ENCODE measurements at places on chromosomes 3 and 15.

DNA sequence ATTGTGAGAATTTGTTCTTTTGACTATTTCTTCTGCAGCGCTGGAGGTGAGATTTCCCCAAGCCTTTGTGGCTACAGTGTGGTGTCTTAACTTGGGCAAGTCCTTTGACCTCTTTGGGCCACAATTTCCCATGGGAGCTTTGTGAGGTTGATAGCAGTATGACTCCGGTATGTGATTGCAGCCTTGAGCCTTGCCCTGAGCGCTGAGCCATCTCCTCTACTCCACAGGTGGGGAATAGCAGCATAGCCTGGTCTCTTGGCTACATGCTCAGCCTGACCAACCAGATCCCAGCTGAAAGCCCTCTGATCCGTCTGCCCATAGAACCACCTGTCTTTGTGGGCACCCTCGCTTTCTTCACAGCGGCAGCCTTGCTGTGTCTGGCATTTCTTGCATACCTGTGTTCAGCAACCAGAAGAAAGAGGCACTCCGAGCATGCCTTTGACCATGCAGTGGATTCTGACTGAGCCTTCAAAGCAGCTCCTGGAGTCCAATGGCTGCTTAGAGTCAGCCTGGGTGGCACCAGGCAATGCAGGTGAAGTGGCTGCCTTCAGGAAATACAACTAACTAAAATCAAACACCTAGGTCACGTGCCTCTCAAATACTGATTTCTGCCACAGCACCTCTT, 30.0 kb upstream of the RPL14 start:
- DNase-seq, result no peak

DNA sequence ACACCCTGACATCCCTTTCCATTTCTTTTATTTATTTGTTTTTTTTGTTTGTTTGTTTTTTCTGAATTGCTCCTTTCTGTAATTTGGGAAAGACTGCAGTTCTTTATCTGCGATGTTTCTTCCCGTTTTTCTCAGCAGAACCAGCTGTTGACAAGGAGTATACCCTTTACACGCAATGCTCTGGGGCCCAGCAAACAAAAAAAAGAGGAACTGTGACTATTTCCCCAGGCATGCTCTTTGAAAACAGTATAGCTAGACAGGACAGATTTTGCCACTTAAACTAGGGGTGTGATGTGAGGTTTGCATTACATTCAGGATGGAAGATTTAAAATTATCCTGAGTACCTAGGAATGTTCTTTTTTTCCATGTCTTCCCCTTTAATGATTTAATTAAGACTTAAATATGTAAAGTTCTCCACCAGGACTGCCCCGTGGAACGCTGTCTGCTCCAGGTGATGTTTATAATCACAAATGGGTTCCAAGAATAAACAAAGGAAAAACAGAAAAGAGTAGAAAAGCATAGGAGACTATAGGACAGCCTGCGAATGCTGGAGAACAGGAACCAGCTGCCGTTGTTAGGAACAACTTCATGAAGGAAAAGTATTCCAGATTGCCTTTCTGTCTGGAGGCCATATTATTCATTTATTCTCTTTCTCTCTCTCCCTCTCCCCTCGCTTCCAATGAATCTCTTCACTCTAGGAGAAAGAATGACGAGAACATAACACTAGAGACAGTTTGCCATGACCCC, 43.3 kb downstream of the TGFBR2 start:
- DNase-seq, result no peak

DNA sequence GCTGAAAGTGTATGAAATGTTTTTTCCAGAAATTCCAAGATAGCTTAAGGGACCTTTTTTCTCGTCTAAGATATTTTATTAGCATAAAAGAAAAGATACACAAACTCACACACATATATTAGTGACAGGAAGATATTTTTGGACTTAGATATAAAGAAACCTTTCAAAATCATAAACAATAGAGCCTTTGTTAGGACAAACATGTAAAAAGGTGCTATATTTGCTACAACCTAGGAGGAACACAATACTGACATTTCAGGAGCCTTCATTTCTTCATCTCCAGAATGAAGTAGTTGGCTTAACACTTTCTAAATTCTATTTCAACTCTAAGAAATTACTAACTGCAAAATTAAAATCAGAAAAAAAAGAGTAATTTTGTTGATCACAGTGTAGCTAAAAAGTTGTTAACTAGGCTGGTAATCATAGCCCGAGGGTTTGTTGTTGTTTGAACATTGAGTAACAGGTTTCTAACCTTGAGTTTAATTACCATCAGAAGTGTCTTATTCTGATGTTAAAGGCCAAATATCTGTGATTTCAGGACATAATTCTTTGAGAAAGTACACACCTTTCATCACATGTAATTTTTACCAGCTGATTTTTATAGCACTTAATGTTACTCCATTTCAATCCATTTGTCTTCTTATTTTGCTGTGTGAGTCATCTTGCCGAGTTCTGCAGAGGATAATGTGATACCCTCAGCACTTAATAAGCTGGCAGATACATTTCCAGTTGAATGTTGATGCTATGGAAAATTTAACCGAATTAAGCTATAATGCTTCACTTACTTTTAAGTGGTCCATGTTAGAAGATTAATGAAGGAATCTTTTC, 97.3 kb downstream of the MBNL1 start:
- no peak for DNase-seq

DNA sequence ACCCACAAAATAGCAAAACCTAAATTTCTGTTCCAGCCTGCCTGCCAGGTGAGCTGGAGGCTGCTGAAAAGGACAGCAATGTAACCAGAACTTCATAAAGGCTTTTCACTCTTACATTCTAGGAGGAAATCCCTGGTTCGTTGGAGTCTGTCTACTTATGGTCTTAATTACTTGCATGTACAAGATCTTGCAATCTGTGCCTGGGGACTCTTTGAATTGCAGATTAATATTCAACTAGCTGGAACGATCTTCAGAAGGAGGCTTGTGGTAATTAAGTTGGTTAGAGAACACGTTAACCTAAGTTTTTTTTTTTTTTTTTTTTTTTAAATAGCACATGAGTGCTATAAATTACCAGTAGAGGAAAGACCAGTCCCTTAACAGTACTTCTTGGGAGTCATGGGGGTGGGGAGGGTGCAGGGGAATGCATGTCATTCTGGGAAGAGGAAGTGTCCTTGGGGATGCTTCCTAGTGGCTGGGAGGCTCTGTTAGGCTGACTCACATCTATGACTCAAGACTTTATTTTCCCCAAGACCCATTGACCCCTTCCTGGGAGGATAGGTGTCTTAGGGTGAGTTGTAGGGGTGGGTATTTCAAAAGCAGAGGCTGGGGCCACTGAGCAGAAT, 139.8 kb downstream of the RAB11A start:
- DNase-seq, result no peak

DNA sequence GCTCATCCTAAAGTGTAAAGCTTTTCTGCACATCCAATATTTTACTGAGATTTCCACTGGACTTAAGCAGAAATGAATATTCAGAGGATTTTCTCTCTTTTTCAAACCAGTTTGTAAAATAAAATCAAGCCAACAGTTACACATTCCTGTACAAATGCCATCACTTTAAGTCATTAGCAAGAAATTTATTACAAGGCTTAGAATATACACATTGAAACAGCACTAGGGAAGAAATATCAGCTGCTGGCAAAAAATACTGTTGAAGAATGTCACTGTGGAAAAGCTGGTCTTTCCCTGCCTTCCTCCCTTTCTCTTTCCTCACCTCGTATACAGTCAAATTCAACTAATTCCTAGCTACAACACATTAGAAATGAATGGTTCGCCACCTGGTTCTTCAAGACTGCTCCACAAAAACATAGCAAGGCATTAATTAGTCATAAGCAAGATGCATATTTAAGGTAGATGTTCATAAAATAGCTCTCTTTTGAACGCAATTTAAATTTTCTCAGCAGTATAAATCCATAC, 21.3 kb downstream of the PLOD2 start:
- no peak for DNase-seq

- DNase-seq, result no peak
Measured at GRCh38 chr3:69781593-69781992, 42.3 kb downstream of the MITF start.

- DNase-seq, result no peak
Measured at GRCh38 chr3:1717524-1717923, 381.1 kb upstream of the CNTN4 start.

DNA sequence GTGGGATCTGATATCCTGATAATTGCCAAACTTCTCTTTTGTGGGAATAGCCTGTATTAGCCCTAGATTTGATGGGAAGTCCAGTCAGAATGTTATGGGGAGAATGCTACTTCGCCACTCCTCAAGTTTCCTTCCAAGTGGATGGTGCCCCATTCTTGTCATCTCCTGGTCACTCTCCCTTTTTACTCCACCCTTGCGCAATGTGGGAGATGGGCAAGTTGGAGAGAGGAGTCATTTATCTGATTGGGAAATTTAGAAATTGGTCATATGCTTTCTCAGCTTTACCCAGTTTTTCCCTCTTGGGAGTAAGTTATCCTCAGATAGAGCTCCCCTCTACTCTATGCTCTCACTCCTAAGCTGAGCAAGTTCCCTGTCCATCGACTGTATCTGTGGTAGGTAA, 14.4 kb downstream of the FANCD2OS start:
- no peak for DNase-seq

DNA sequence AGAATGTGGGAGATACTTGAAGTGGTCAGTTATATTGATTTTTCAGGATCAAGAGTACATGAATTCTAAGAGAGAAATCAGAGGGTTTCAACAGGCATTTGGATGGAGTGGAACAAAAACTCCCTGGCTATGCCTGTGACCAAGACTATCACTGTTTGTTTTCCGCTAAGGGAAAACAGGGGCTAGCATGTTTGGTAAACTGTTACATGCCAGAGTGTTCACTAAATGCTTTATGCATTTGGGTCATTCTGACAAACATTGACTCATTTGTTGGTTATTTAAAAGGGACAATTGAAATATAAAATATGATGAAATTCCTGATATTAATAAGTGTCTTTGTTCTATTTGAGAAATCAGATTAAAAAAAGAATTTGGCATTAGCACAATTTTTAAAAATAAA, 603.9 kb upstream of the KCNMB2 start:
- DNase-seq, result no peak

- no peak for DNase-seq
Measured at GRCh38 chr3:40753291-40753770, 228.6 kb downstream of the ZNF621 start.

DNA sequence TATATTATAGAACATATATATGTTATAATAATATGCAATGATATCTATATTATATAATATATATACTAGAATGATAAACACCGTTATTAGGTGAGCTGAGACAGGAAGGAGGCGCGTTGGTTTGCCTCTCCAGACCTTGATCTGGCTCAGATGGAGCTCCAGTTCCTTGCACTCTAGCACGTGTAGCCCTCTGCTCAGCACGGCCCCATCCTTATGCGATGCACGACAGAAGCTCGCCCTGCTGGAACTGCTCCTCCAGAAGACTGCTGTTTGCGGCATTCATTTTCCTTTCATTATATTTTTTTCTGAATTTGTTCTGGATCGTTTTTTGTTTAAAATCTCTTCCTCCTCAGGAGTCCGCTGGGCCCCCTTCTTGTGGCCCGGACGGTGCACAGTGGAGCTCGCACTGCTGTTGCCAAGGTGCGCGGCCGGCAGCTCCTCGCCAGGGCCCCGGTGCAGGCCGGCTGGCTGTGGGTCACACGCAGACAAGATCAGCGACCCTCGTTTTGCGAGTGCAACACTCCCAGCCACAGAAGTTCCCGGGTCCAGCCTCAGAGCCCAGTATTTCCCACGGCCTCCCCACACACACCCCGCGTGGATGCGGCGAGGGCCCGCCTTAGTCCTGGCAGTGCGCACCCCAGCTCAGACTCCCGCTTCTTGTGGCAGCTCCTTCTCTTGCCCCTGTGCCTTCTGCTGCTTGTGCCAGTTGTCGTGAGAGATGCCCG, 112.2 kb downstream of the CHL1 start:
- no peak for DNase-seq

GRCh38 chr3:151357463-151357850, 27.1 kb downstream of the P2RY12 start:
- DNase-seq, result no peak

DNA sequence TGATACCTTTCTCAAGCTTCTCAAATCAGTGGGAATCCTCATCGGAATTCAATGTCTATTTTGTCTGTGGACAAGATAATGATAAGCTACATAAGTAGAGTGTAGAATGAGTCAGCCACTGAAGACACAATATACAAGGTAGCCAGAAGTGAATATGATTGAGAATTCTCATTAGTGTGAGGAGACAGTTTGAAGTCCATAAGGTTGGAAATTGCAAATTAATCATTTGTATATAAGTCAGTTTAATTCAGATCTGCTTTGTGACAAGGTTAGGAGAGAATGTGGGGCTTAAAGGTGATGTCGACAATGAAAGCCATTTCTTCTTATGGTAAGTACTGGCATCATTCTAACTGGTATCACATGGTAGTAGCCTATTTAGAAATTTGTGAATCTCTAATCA, 4.2 kb downstream of the ARPP21 start:
- no peak for DNase-seq

GRCh38 chr15:67549736-67550135, 7.2 kb downstream of the MAP2K5 start:
- DNase-seq, result no peak

DNA sequence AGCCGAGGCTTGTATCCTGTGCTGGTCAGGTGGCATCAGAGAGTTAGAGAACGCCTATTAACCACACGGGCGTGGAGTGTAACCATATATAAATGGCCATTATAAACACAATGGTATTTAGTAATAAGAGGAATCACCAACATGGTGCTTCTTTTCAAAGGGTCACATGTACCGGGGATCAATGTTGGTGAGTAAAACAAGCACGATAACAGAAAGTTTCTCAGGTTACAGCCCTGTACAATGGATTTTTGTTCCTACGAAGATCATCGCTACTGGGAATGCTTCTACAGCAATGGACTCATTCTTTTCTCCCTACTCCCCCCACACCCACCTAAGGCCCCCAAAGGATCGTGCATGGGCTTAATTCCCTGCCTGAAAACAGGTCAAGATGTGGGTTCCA, 42.5 kb downstream of the MEIS2 start:
- no peak for DNase-seq

GRCh38 chr3:197798863-197799262, 7.8 kb downstream of the LRCH3 start:
- no peak for DNase-seq

DNA sequence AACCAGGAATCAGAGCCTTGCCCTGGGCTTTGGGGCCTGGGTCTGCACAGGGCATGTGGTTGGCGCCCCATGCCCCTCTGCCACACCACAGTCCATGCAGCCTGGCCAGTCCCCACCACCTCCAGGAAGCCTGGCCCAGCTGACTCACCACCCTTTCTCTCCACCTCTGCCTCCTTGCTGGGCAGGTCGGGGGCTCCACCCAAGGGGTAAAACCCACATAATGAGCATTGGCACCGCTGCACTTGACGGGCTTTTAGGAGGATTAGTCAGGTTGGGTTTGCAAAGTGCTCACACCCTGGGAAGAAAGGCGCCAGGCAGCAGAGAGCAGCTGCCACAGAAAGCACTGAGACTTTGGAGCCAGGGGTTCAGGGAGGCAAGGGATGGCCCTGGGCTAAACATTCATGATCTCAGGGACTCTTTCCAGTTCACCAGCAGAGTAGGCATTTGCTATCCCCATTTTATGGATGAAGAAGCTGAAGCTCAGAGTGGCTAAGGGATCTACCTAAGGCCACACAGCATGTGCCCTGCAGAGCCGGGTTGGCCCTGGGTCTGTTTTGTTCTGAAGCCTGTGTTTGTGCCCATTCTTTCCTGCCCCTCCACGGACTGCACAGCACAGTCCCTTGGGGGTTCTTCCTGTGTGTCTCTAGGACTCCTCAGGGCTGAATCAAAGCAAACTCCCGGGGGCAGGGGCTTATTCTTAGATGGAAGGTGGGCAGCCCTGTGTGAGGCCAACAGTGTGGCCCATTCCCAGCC, 113.4 kb downstream of the ETFA start:
- no peak for DNase-seq

- DNase-seq, result no peak
Measured at GRCh38 chr3:58519668-58520402, 17.2 kb downstream of the ACOX2 start.

GRCh38 chr15:58977887-58978286, 9.6 kb upstream of the RNF111 start:
- DNase-seq, result no peak
